ENCODE measurements at places on chromosomes 2 and 18.

DNA sequence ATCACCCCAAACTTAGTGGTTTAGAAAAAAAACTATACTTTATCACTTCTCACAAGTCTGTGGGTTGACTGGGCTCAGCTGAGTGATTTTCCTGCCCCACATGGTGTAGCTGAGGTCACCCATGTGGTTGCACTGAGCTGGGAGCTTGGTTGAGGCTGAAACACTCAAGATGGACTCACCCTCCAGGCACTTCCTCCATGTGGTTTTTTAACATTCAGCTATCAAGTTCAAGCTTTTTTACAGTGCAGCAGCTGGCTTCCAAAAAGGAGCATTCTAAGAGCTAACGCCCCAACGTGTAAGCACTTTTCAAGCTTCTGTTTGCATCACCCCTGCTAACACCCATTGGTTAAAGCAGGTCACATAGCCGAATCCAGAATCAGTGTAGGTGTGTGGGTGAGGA lies 105.9 kb upstream of the CREB1 start:
- DNase-seq, result no peak

DNA sequence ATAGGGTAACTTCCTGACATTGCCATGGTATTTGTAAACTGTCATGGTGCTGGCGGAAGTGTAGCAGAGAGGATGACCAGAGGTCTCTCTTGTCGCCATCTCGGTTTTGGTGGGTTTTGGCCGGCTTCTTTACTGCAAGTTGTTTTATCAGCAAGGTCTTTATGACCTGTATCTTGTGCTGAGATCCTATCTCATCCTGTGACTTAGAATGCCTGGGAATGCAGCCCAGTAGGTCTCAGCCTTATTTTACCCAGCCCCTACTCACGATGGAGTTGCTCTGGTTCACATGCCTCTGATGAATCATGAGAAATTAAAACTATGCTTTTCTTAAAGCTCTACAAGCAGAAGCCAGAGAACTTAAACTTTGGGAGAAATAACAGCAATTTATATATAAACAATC lies 12.7 kb upstream of the NFU1 start:
- no peak for DNase-seq

- DNase-seq, result no peak
Measured at GRCh38 chr2:126788113-126788512, 110.6 kb upstream of the TEX51 start.

- DNase-seq, result no peak
Measured at GRCh38 chr2:10080536-10081304, 509 bp upstream of the CYS1 start.

GRCh38 chr18:12009581-12010140 lies 28.4 kb downstream of the IMPA2 start:
- no peak for DNase-seq

- DNase-seq, result peak; percentile 79
Measured at GRCh38 chr2:8761529-8762164, 75.8 kb downstream of the KIDINS220 start.

DNA sequence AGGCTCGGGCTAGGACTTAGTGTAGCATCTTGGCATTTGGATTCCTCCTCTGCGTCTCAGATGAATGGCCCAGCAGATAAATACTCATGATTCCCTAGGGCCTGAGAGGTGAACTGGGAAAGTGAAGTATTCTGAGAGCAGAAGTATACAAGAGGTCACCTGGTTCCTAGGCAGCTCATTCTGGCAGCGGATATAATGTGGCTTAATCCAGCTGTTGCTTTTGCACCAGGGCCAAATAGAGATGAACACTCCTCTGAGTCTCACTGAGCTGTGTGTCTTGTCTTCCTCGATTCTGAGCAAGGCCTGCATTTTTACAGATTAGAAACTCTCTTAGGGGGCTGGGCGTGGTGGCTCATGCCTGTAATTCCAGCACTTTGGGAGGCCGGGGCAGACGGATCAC lies 196.1 kb downstream of the SLC4A3 start:
- DNase-seq, result no peak

GRCh38 chr2:102366406-102367112 lies 11.0 kb downstream of the IL18R1 start:
- DNase-seq, result no peak

- no peak for DNase-seq
Measured at GRCh38 chr2:213411582-213412289, 127.5 kb downstream of the SPAG16 start.

DNA sequence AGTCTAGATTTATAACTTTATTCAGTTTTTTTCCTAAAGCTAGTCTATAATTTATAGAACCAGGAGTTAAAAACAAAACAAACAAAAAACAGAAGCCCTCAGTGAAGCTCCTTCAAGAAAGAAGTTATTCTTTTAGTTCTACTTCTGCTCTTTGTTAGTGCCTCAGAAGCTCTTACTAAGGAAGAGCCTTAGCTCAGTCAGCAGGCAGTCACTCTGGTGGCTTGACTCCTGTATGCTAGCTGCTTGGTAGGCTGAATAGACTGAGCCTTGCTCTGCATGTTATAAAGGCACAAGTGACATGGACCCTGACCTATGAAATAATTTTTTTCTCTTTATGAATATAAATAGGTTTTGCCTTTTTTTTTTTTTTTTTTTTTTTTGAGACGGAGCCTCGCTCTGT lies 24.8 kb downstream of the NCOA1 start:
- no peak for DNase-seq

- no peak for DNase-seq
Measured at GRCh38 chr2:142875010-142875409, 2.5 kb upstream of the KYNU start.

DNA sequence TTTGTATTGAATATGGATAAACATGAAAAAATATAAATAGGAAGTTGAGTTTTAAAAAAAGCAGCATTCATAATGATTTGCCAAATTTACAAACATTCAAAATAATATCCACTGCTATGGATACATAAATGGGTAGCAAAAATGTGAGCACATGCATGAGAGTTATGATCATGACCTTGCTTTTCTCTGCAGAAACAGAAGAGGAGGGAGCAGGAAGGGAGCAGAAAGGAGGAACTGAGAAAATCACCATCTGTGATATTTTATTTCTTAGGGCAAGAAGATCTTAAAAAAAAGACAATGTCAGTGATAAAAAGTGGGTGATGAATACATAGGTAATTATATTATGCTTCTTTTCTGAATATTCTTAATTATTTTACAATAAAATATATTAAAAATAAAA lies 17.7 kb upstream of the CCDC93 start:
- no peak for DNase-seq

Measured in NCI-H1694 treated with DMSO at 0.1 percent for 48 hours (cell line).